Fibroblast of skin of scalp (primary cell): ENCODE measurements at places on chromosomes 12 and 14.

- no peak for DNase-seq
Observed at GRCh38 chr14:61559641-61560201, 135.6 kb upstream of the HIF1A start.

- DNase-seq: peak; percentile 28
Observed at GRCh38 chr14:101665478-101666078, 95.9 kb upstream of the PPP2R5C start.

- DNase-seq: peak; percentile 35
Observed at GRCh38 chr14:32408018-32408417, 78.9 kb downstream of the AKAP6 start.

DNA sequence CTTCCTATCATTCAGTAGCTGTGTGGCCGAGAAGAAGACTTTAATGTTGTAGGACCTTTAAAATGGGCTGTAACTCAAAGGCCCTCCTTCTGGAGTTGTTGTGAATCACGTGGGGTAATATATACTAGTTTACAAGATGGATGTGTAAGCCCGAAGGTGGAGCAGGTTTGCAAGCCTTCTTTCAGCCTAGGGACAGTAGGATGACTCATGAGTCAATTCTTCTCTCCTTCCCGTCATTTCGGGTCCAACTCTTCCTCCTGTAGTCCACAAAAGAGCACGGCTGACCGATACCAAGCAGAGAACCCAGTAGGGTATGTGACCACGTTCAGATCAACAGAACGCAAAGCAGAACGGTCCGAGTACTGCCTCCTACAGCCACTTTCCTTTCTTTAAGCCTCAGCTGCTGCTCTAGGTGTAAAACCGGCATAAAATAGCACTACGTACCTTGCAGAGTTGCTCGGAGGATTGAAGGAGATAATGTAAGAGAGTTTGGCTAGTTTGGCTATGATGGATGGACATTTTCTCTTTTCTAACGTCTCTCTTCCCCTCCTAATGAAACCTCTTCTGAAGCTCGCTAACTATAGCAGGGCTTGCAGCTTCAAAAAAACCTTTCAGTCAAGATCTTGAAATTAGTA is 1.3 kb upstream of the RASSF3 start:
- no peak for DNase-seq

DNA sequence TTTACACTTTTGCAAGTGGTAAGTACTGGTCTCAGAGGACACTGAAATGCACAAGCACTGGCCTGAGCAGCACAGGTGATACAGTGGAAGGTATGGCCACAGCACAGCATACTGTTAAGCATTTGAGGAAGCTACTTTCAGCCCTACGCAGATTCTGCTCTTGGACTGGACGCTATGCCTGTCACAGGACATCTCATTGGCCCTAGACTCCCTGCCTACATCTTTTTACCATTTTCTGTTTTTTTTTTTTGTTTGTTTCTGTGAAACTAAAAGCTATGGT is 144.2 kb upstream of the ABCD2 start:
- no peak for DNase-seq
